Astrocyte (in vitro differentiated cells and primary cell): ENCODE measurements at places on chromosomes 1 and 21. TPM values are rescaled to one million over a fixed set of nuclear protein-coding genes. Genes with fewer than 3 reads are reported as not detected.

Gene LAMC1
- 270 and 284 TPM in 2 replicates for total RNA-seq

Gene TOMM20
- total RNA-seq, result 136 and 143 TPM in 2 replicates

- H3K27me3 ChIP-seq, result no peaks in the 10 kb centered on the region
- no peak overlapping the region for H3K4me3 ChIP-seq
- DNase-seq, result no peak
Measured at GRCh38 chr1:235993652-235994051, 71.2 kb downstream of the NID1 start.

Gene FCGR3B
- total RNA-seq, result not detected in 2 replicates

DNA sequence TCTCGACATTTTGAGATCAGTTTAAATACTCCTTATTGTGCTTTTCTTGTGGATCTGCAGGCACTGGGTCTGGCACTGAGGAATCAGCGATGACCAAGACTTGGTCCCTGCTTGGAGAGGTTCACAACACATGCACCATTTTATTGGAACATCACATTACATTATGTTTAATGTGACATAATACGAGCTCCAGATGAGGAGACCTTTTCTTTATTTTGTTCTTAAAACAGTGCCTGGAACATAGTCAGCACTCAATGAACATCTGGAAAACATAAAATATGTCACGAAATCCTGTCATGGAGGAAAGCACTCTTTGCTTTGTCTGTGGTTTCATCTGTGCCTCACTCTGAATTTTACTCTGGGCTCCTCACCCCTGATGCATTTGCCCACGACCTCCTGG lies 110.7 kb downstream of the ST6GALNAC3 start:
- no peak for DNase-seq
- no peak overlapping the region for H3K4me3 ChIP-seq
- H3K4me1 ChIP-seq, result no peaks in the 10 kb centered on the region
- no peak overlapping the region for H3K27ac ChIP-seq
- no peaks in the 10 kb centered on the region for H3K36me3 ChIP-seq

- H3K27ac ChIP-seq, result no peak overlapping the region
- H3K27me3 ChIP-seq, result peaks cover 2% of the 10 kb centered on the region
- H3K4me1 ChIP-seq, result no peaks in the 10 kb centered on the region
- no peak overlapping the region for H3K4me3 ChIP-seq
Measured at GRCh38 chr1:116257836-116258235, 115.2 kb upstream of the ATP1A1 start.

DNA sequence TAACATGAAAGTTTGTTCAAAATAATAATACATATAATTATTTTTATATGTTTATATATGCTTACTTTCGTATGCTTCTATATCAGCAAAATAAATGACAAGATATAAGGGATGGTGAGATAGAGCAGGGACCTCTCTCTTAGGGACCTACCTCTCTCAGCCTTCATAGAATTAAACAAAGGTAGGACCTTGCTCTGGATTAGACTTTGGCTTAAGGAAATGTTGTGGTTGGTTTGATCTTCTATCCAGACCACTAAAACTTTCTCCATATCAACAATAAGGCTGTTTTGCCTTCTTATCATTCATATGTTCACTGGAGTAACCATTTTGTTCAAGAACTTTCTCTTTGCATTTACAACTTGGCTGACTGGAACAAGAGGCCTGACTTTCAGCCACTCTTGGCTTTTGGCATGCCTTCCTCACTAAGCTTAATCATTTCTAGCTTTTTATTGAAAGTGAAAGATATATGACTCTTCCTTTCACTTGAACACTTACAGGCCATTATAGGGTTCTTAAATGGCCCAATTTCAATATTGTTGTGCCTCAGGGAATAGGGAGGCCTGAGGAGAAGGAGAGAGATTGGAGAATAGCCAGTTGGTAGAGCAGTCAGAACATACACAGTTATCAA lies 14.4 kb downstream of the FRRS1 start:
- no peak overlapping the region for H3K4me3 ChIP-seq
- H3K36me3 ChIP-seq, result no peaks in the 10 kb centered on the region
- no peaks in the 10 kb centered on the region for H3K4me1 ChIP-seq
- no peak for DNase-seq
- no peak overlapping the region for H3K27ac ChIP-seq
- H3K27me3 ChIP-seq, result no peaks in the 10 kb centered on the region

DNA sequence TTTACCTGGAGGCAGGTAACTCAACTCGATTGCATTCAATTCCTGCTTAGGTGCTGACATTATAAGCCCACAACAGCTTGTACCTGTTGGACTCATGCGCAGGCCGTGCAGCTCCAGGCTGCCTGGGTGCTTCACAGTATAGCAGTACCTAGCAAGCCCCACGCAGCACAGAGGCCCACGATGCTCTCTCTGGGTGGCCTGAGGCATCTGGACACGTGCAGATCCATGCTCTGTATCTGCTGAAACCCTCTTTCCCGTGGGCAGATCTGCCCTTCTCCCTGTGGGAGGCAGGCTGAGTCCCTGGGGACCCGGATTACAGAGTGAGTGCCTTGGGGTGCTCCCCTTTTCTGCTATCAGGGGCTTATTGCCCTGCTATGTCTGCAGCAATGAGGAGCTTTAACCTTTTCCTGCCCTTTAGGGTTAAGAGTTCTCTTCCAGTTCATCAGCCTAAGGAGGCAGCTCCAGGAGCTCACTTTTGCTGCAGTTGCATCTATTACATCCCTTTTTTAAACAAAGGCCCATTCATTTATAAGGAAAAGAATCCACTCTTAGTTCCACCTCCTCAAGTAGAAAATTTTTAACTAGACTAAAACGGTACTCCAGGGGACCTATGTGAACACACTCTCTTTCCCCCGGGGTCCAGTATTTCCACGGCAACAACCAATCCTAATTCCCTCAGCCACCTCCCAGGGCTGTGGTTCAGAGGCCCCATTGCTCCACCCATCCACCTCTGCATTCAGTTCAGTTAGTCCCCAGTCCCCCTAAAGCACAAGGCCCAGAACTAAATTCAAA lies 19.3 kb downstream of the ITPKB start:
- peaks cover 12% of the 10 kb centered on the region for H3K4me1 ChIP-seq
- no peak for DNase-seq
- no peak overlapping the region for H3K4me3 ChIP-seq

- H3K4me3 ChIP-seq, result no peak overlapping the region
- no peaks in the 10 kb centered on the region for H3K36me3 ChIP-seq
- no peak overlapping the region for H3K27ac ChIP-seq
Measured at GRCh38 chr1:209190591-209191261, 392.8 kb upstream of the CAMK1G start.

DNA sequence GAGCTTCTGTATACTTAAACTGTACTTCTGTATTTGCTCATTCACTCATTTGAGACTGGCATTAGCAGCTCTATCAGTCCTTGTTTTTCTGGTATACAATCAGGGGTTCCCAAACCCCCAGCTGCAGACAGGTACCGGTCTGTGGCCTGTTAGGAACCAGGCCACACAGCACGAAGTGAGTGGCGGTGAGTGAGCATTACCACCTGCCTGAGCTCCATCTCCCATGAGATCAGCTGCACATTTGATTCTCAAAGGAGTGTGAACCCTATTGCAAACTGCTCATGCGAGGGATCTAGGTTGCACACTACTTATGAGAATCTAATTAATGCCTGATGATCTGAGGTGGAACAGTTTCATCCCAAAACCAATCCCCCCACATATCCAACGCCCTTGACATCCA lies 18.2 kb upstream of the NUF2 start:
- no peaks in the 10 kb centered on the region for H3K36me3 ChIP-seq
- no peak for DNase-seq
- peaks cover 12% of the 10 kb centered on the region for H3K4me1 ChIP-seq
- no peak overlapping the region for H3K4me3 ChIP-seq
- no peak overlapping the region for H3K27ac ChIP-seq

- no peak for DNase-seq
- H3K36me3 ChIP-seq, result no peaks in the 10 kb centered on the region
- no peaks in the 10 kb centered on the region for H3K27me3 ChIP-seq
- no peak overlapping the region for H3K4me3 ChIP-seq
Measured at GRCh38 chr1:79587229-79587628, 580.7 kb upstream of the ADGRL4 start.

DNA sequence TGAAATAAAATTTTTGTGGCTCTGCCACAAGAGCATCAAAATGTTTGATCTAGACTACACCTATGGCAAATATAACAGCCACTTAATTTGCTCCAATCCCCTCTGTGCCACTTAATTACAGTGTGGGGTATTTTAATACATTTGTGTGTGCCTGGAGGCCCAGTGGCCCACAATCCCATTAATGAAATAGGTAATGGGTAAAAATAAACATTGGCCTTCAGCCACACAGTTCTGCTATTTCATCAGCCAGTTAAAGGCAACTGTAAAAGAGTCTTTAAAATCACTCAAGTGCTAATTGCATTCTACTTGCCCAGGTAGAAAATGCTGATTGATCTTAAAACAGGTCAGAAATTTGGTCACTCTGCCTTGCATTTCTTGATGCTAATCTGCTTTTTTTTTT lies 151.6 kb upstream of the UBE2U start:
- no peaks in the 10 kb centered on the region for H3K27me3 ChIP-seq
- H3K4me3 ChIP-seq, result no peak overlapping the region
- H3K4me1 ChIP-seq, result no peaks in the 10 kb centered on the region
- H3K27ac ChIP-seq, result no peak overlapping the region
- H3K36me3 ChIP-seq, result no peaks in the 10 kb centered on the region

Gene UAP1
- total RNA-seq, result 88.8 and 103 TPM in 2 replicates

DNA sequence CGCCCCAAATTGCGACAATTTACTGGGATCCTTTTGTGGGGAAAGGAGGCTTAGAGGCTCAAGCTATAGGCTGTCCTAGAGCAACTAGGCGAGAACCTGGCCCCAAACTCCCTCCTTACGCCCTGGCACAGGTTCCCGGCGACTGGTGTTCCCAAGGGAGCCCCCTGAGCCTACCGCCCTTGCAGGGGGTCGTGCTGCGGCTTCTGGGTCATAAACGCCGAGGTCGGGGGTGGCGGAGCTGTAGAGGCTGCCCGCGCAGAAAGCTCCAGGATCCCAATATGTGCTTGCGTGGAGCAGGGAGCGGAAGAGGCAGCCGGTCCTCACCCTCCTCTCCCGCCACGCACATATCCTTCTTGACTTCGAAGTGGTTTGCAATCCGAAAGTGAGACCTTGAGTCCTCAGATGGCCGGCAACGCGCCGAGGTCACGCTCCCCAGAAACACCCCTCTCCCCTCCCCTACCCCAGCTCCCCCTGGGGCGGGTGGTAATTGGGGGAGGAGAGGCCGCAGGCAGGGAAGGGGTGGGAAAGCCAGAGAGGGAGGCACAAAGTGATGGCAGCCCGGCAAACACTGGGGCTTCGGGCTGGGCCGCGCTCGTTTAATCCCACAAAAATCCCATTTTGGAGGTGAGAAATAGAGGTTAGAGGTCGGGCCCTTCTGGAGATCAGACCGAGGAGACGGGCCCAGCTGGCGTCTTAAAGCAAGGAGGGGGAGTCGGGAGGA lies 6.2 kb downstream of the SIM2 start:
- H3K27me3 ChIP-seq, result peaks cover 98% of the 10 kb centered on the region
- peaks cover 13% of the 10 kb centered on the region for H3K4me1 ChIP-seq
- no peak for DNase-seq
- no peaks in the 10 kb centered on the region for H3K36me3 ChIP-seq
- H3K27ac ChIP-seq, result no peak overlapping the region

GRCh38 chr1:224383218-224383617 lies 26.5 kb downstream of the CNIH4 start:
- H3K27ac ChIP-seq, result no peak overlapping the region
- no peaks in the 10 kb centered on the region for H3K27me3 ChIP-seq
- H3K36me3 ChIP-seq, result peaks cover 19% of the 10 kb centered on the region
- no peaks in the 10 kb centered on the region for H3K4me1 ChIP-seq

Gene IL12RB2
- total RNA-seq, result 0.11 TPM in 1 of 2 replicates, not detected in the other

GRCh38 chr1:23020706-23021405 lies 1.6 kb downstream of the KDM1A start:
- H3K27me3 ChIP-seq, result no peaks in the 10 kb centered on the region
- peak overlapping the region; percentile 80 for H3K27ac ChIP-seq
- no peak for DNase-seq
- H3K4me1 ChIP-seq, result no peaks in the 10 kb centered on the region
- H3K4me3 ChIP-seq, result peak overlapping the region; percentile 79
- no peaks in the 10 kb centered on the region for H3K36me3 ChIP-seq

Gene HTR6
- total RNA-seq, result 0.11 TPM in 1 of 2 replicates, not detected in the other

- DNase-seq, result peak; percentile 32
- H3K27ac ChIP-seq, result no peak overlapping the region
- H3K4me1 ChIP-seq, result peaks cover 14% of the 10 kb centered on the region
- H3K27me3 ChIP-seq, result no peaks in the 10 kb centered on the region
Measured at GRCh38 chr1:196680107-196680506, 28.3 kb downstream of the CFH start.
